Urinary bladder (tissue), 4 donors: ENCODE measurements at places on chromosomes 4 and X. TPM values are rescaled to one million over a fixed set of nuclear protein-coding genes. Genes with fewer than 3 reads are reported as not detected.

The ETNPPL gene
- total RNA-seq: 0.32 TPM

The GLUD2 gene
- total RNA-seq: 3.3 TPM

The C4orf51 gene
- total RNA-seq: not detected

The CT45A3 gene
- total RNA-seq: not detected

The ETDB gene
- total RNA-seq: not detected

The HDAC8 gene
- total RNA-seq: 67.9 TPM

The NSUN7 gene
- 9.0 TPM for total RNA-seq

The MXRA5 gene
- total RNA-seq: 100 TPM

The AWAT2 gene
- not detected for total RNA-seq

The DOK7 gene
- 2.2 TPM for total RNA-seq

The GLRA3 gene
- 0.16 TPM for total RNA-seq

The ATP6AP2 gene
- 112 TPM for total RNA-seq

The SMPX gene
- total RNA-seq: 47.5 TPM

The P2RY10 gene
- total RNA-seq: 2.2 TPM

The TCP11X2 gene
- not detected for total RNA-seq

The BEX1 gene
- total RNA-seq: 3.5 TPM

The EPGN gene
- total RNA-seq: not detected

The RHOXF2B gene
- total RNA-seq: not detected

The TRAM1L1 gene
- 7.2 TPM for total RNA-seq

The SPATA4 gene
- 0.11 TPM for total RNA-seq

The CLDN24 gene
- not detected for total RNA-seq

The SLC2A9 gene
- total RNA-seq: 10.4 TPM

The ZCCHC18 gene
- total RNA-seq: 3.3 TPM

The SCD5 gene
- 23.3 TPM for total RNA-seq

The SHOX gene
- total RNA-seq: not detected

The CITED1 gene
- 1.6 TPM for total RNA-seq

The DGKK gene
- 0.53 TPM for total RNA-seq

The IL13RA2 gene
- total RNA-seq: 3.8 TPM
